ENCODE measurements at places on chromosomes 16 and 17.

GRCh38 chr16:12305847-12306801, 329.6 kb downstream of the SNX29 start:
- DNase-seq, result no peak

- no peak for DNase-seq
These were observed 30.8 kb downstream of the CCDC42 start for GRCh38 chr17:8713878-8714277.

- DNase-seq, result peak; percentile 89
These were observed 322.1 kb downstream of the MAP2K4 start for GRCh38 chr17:12342609-12343435.

DNA sequence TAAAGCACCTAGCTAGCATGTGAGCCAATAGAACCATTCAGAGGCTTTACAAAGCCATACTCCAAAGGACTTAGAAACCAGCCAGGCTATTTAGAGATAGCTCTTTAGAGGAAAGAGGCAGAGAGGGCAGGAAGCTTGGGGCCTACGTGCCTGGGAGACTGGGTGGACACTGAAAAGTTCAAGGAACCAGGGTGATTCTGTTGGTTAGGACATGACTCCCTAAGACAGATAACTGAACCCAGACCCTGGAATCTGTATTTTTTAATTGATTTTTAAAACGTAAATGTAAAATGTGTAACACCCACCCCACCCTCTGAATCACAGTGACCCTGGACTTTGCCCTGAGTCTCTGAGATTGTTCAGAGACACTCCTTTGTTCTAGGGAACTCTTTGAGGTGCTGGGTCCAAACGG, 16.1 kb upstream of the GNA13 start:
- DNase-seq, result no peak

GRCh38 chr17:58504826-58505351, 9.5 kb downstream of the MTMR4 start:
- DNase-seq, result no peak

All from WTC11 (cell line).